Glomerular endothelial cell (primary cell): ENCODE measurements at places on chromosomes 3 and 15. TPM values are rescaled to one million over a fixed set of nuclear protein-coding genes. Genes with fewer than 3 reads are reported as not detected.

DNA sequence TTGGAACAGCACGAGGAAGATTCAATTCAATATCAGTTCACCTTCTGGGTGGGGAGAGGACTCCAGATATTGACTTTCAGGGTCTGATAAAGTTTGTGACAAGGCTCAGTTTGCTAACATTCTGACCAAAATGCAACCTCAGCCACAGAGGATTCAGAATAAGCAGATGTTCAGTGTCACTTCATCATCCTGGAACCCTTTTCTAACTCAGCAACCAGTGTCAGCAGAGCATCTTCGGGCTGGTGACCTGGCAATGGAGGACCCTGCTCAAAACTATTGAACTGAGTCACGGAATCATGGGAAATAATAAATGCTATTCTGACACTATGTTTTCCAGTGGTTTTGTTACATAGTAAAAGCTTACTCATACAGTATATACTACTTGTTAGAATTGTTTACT is 433.4 kb upstream of the CFAP20DC start:
- no peak for DNase-seq

DNA sequence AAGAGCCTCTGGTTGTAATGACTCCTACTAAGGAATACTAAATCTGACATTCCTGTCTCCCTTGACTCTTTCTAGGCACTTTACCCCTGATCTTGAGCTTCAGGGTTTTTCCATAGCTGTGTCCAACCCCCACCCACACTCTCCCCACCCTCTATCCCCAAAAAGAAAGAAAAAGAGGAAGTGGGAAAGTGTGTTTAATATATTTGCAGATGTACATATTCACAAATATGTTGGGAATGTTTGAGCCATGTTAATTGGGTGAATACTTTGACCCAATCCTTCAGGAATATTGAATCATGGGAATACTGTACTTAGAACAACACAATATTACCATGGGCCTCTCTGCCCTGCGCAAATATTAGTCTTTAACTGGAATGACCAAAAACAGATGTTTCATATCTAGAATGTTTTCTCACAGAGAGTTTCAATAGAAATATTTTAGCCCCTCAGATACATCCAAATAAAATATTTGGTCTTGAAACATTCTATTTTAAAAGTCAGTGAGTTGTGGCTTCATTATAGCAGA is 19.8 kb upstream of the PFN2 start:
- DNase-seq, result no peak

GRCh38 chr3:160346511-160346910 is 52.5 kb downstream of the IFT80 start:
- no peak for DNase-seq

DNA sequence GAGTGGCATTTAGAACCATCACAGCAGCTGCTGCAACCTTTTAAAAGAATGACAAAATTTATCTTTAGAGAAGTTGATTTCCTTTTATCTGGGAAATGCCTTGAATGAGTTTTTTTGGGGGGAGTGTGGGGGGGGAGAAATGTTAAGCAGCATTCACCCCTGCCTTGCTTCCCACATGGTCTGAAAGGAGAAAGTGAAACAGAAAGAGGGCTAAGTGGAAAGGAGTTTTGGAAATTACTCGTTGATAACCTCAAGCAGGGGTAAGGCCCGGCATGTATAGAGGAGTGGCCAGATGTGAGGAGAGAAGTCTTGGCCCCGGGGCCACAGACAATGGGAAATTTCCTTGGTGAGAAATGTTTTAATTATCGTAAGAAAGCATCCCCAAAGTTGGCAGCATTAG is 23.5 kb downstream of the B3GALNT1 start:
- DNase-seq, result no peak

DNA sequence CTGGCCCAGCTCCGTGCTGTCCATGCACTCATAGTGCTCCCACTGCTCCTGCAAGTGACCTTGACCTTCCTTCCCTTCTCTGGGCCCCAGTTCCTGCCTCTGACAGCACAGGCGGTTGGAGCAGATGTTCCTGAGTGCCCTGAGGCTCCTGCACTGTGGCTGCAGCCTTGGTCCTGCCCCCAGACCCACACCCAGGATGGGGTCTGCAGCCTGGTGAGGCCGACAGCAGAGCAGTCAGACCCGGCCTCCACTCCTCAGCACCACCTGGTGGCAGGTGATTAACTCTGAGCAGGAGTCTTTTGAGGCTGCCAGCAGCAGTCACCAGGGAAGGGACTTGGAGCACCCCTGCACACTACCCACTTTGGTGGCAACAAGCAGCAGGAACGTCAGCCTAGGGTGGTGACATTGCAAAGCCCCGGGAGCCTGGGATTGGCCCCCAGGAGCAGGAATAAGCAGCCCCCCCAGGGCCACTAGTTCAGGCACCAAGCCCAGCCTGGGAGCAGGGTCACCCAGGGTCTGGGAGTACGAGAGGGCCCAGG is 64.6 kb downstream of the CYP11A1 start:
- no peak for DNase-seq

- no peak for DNase-seq
Measured at GRCh38 chr3:81726735-81727134, 34.7 kb downstream of the GBE1 start.

- DNase-seq, result no peak
Measured at GRCh38 chr15:65337436-65338070, 33.1 kb downstream of the RNU5B-1 start.

- no peak for DNase-seq
Measured at GRCh38 chr15:92583096-92584034, 72.2 kb downstream of the FAM174B start.

DNA sequence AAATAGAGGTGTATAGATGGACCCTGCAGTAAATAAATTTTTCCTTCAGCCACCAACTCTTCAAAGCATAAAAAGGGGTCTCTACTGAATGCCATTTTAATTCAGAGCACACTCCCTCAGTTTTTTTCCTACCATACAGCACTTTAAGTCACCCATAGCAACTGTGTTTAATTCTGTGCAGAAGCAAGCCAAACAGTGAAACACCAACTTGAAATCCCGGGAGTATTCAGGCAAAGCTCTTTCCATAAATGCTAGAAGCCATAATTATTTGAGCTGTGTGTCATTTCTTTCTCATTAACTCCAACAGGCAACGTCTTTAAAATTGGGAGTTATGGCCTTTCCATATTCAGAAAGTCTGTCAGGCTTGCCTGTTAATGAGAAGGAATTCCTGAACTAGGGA is 562.1 kb downstream of the GRM7 start:
- DNase-seq, result no peak

DNA sequence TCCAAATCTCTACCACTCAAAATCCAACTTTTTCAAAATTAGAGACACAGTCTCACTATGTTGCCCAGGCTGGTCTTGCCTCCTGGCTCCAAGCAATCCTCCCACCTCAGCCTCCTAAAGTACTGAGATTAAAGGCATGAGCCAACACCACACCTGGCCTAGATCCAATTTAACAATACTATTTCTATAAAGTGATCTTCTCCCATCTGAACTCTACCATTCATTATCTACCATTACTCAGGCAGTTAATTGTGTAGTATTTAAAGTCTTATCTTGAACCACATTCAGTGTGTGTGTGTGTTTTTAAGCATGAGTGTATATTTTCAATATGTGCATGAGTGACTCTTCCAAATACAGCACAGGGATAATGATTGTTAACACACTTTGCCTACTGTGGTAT is 77.0 kb downstream of the INO80 start:
- no peak for DNase-seq

The TM4SF1 gene
- 810 and 812 TPM in 2 replicates for total RNA-seq

The MST1R gene
- total RNA-seq, result 0.10 and 0.18 TPM in 2 replicates
